ENCODE measurements at places on chromosomes 11 and 22.

DNA sequence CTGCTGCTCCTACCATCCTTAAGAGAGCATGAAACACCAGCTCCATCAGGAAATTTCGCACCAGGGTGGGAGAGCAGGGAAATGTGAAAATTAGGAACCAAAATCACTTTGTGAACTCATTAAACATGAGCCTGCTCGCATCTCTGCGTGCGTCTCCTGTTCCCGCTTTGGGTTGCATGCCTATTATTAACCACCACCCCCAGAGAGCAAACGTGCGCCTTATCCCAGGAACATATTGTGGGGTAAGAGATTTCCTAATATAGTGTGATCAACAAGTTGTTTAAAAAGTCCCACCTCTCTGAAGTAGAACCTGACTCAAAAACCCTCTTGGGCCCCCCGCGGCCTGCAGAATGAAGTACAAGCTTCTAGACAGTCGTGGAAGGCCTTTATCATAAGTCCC, 115.0 kb downstream of the TENM4 start:
- no peak for DNase-seq

GRCh38 chr11:84558085-84558905, 1068.8 kb downstream of the DLG2 start:
- no peak for DNase-seq

GRCh38 chr22:17105143-17106129, 15.7 kb downstream of the TMEM121B start:
- DNase-seq: no peak

DNA sequence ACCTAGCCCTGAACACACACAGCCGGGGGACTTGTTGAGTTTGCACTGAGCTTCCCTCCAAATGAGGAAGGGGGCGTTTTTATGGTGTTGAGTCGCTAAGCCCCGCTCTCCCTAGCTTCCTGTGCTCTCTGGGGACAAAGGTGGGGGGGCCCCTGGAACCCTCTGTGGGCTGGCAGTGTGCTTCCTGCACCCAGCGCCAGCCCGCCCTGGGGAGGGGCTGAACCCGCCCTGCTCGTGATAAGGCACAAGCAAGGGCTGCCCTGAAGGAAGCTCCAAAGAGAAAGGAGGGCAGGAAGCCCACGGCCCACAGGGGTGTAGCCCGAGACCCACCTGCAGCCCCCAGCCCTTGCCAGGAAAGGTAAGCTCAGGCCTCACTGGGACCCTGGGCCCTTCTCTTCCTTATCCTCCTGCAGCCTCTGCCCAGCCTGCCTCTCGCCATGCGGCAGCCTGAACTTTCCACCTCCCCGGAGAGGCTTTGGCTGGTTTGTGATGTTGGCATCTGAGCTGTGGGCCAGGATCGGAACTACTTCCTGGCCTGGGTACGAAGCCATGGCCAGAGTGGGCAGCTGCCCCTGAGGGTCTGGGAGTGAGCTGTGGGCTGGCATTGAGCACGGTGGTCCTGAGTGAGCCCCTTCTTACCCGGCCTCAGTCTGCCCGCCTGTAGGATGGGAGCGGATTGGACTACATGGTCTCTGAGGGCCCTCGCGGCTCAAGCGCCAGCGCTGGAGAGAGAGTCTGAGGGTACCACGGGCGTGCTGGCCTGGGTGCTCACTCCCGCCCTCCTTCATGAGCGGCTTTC, at the start of gene FERMT3:
Gene FERMT3, plus strand, starts transcription at position 265 of the 799 bp plus-strand sequence. CDS start 644 bp downstream, outside the sequence.
- DNase-seq: no peak

- no peak for DNase-seq
Observed at GRCh38 chr22:20980938-20981722, 967 bp upstream of the LZTR1 start.

- no peak for DNase-seq
Observed at GRCh38 chr22:26170112-26170492, 840 bp downstream of the SEZ6L start.

- no peak for DNase-seq
Observed at GRCh38 chr11:30863209-30863608, 277.1 kb upstream of the MPPED2 start.

DNA sequence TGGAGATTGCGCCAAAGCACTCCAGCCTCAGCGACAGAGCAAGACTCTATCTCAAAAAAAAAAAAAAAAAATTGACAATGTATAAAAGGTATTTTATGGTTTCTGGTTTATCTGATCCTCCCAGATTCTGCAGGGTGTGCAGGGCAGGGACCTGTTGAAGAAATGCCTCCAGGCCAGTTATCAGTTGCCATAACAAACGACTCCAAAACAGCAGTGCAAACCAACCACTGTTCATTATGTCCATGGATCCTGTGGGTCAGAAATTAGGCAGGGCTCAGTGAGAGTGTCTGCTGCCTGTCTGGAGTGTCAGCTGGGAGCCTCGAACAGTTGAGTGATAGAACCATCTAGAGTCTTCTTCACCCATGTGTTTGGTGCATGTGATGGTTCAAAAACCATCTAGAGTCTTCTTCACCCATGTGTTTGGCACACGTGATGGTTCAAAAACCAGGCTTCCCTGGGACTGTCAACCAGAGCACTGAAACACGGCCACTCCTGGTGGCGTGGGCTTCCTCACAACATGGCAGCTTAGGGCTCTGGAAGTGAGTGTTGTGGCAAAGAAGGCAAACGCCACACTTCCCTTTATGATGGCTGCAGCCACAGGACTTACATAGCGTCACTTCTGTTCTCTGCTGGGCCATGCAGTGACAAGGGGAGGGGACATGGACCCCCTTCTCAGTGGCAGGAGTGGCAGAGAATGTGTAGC, 115.1 kb upstream of the CRYBB3 start:
- DNase-seq: no peak

DNA sequence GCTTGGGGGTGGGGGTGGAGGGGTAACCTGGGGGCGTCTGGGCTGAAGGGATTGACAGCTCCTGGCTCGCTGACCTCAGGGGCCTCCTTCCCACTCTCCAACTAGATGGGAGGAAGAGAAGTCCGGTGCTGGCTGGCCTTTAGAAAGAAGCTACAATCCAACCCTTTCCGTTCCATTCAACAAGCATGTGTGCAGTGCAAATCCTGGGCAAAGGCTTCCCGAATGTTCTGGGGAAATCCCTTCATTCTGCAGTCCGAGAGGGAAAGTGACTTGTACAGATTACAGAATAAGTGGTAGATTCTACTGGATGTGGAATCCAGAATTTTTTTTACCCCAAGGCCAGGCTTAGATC, 149.9 kb downstream of the FEZ1 start:
- DNase-seq: no peak

DNA sequence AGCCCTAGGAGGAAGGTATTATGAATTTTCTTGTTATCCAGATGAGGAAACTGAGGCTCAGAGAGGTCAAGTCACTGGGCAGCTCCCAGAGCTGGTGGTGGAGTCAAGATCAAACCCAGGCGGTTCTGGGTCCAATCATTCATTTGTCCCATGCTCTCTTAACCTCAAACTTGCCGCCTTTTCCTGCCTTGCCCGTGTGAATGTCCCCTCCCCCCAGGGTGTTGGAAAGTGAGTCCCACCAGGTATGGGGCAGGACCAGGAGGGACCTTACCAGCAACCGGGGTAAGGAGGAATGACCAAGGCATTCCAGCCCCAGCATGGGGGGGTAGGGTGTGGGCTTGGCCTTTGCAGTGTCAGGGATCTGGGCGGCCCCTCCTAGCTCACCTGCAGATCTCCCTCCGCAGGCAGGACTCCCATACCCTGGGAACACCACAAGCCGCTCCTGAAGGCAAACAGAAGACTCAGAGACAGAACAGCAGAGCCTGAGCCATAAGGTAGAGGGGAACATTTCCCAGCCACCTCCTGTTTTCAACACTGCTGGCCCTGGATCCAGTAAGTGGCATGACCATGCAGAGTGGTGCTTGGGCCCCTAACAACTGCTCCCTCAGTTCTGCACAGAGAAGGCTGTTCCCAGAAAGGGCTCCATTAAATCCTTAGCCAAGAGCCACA, 41.2 kb upstream of the SYT7 start:
- no peak for DNase-seq

- no peak for DNase-seq
Observed at GRCh38 chr11:2368178-2368850, 8.8 kb upstream of the CD81 start.

GRCh38 chr11:75498556-75499255, 27.0 kb downstream of the GDPD5 start:
- DNase-seq: no peak

- no peak for DNase-seq
Observed at GRCh38 chr11:69920345-69921127, 101.3 kb upstream of the FGF3 start.

GRCh38 chr11:1633864-1634263, 4.3 kb downstream of the KRTAP5-5 start:
- no peak for DNase-seq

DNA sequence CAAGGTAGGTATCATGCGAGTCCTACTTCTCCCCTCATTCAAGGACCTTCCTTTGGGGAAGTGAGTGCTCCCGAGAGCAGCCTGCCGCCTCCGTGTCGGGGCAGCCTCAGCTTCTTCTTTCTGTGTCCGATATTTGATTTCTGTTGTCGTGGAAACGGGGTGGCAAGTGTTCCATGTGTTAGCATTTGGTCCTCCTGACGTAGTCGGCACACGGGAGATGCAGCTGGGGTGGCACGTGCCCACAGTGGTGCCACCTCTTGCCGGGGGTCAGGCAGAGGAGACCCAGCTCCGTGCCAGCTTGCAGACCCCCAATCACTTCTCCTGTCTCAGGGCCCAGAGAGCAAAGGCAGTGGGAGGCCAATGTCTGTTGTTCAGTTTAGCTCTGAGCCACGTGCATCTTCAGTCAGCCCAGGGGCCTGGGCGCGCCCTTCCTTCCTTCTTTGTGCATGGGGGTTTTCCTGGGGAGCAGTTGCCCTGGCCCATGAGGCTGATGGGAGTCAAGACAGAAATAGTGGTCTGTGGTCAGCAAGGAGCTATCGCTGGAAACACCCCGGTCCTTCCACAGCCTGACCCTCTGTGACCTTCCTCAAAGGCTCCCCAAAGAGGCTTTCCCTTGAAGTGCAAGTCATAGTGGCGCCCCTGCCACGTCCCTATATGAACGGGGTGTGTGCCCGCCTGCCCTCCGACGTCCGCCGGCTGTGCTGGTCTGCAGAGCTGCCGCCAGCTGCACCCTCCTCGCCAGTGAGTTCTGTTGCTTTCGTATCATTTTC, 44.5 kb downstream of the PARVB start:
- no peak for DNase-seq

- no peak for DNase-seq
Observed at GRCh38 chr22:49671331-49672013, 156.2 kb downstream of the BRD1 start.

DNA sequence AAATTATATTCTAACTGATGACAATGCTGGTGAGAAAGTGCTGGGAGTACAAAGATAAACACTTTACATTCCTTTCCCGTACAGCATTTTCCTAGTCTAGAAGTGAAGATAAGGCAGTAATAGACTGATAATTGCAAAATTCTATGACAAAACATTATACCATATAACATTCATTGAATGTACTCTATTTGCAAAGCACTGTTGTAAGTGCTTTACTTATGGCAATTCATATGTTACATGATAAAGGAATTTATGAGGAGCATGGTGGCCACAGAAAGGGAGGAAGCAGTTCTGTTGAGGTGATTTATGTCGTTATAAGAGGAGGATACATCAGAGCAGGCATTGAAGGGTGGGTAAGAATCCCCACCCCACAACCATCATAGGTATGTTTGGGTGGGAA, 434.8 kb downstream of the RAB38 start:
- DNase-seq: no peak

- no peak for DNase-seq
Observed at GRCh38 chr11:73297702-73298101, 10.4 kb upstream of the ARHGEF17 start.

DNA sequence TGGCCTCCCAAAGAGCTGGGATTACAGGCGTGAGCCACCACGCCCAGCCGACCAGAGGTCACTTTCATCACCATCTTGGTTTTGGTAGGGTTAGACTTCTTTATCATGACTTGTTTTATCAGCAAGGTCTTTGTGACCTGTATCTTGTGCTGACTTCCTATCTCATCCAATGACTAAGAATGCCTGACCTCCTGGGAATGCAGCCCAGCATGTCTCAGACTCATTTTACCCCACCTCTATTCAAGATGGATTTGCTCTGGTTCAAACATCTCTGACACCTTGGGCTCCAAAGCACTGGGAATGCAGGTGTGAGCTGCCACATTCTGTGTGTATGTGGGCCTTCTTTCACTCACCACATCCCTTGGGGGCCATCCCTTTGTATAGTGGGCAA, 5.1 kb upstream of the TALDO1 start:
- no peak for DNase-seq
